Stimulated activated CD8-positive, alpha-beta memory T cell treated with anti-CD3 and anti-CD28 coated beads, Interleukin-4, amount 100 ng/mL, for 1 hour (primary cell): ENCODE measurements at places on chromosomes 11 and 22.

GRCh38 chr22:47550524-47551430 is 788.3 kb downstream of the TBC1D22A start:
- no peak for DNase-seq

DNA sequence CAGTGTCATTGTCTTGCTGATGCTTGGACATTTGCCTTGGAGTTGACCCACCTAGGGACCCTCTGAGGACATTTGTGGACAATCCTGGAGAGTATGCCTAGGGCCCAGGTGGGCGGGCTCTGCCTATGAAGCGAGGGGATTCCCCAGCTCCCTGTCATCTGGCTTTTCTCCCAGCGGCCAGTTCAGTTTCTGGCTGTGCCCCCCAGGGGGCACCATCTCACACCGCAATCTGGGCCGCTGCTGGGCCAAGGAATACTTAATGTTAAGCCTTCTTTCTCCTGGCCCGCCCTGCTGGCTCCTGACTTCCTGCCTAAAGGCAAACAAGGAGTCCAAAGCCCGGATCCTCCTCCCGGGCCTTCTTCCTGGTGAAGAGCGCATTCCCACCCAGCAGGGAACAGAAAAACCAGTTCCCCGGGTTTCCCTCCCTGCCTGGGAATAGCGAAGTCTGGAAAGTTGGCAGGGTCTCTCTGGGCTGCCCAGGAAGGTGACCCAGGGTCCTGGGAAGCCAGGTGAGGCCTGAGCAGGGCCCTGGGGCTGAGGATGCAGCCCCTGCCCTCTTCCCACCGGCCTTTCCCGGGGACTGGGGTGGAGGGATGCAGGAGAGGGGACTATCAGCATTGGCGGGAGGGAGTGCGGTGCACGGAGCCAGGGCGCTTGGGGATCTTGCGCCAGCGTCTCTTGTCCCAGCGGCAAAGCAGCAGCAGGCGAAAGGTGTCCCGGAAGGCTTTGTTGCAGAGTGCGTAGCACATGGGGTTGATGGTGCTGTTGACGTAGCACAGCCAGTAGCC is 11.9 kb downstream of the CHRM1 start:
- no peak for DNase-seq

DNA sequence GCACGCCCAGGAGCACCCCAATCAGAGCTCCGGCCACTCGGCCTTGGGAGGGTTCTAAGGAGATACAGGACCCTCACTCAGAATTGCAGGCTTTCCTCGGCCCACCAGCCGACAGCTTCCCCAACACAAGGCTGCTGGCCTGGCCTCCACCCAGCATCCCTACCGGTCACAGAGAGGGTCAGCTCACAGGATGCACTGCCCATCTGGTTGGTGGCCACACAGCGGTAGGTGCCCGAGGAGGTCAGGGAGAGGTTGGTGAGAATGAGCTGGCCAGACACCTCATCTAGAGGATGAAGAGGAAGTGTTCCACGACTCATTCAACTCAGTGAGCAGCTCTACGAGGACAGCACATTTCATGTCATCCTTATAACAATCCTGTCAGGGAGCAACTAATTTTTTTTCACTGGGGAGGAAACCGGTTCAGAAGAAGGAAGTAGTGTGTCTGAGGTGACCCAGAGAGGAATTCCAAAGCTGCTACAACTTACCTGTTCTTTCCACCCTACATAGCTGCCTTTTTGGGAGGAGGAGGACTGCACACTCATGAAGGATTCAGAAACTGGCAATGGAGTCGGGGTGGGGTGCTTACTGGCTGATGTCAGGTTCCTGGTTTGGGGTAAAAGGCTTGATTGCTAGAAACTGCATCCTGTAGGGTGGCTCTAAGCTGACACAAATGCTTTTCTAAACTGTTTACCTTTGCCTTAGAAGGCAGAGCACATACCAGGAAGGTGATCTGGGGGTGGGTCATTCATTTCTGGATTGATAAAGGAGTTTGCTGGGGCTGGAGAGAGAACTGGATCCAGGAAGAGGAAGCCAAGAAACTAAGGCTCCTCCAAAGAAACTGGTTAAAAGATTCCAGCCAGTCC is 3.3 kb downstream of the VSIG2 start:
- DNase-seq: no peak

DNA sequence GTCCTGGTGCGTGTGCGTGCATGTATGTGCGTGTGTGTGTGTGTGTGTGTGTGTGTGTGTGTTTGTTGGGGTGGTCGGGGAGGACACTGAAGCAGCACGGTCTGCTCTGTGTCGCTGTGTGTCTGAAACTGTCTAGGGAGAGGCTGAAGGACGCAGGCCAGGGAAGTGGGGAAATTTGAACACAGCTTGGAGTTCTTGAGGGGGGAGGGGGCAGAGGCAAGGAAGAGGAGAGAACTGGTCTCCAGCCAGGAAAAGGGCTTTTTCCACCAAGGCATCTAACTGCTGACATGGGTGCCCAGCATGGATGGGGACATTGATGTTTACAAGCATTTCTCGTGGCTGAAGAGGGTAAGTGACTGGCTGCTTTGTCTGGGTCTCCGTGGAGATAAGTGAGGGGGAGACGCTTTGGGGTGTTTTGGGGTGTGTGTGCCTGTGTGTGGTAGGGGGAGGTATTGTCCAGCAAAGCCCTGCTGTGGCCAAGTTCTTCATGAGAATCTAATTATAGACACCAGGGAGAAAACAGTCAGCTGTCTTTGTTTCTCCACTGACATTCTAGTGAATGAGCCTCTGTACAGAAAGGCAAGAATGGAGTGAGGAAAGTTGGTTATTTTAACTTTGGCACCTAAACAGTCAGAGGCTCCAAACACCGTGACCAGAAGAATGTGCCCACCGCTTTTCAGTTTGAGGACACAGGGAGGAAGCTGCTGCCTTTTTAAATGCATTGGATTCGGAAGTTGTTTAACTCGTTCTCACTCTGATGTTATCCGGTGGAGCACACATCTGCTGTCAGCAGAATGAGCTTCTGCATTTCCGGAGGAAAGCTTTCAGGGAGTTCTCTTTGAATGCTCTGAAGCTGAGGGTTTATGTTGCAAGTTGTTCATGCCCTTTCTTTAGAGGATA is 63.7 kb downstream of the PPFIBP2 start:
- no peak for DNase-seq

DNA sequence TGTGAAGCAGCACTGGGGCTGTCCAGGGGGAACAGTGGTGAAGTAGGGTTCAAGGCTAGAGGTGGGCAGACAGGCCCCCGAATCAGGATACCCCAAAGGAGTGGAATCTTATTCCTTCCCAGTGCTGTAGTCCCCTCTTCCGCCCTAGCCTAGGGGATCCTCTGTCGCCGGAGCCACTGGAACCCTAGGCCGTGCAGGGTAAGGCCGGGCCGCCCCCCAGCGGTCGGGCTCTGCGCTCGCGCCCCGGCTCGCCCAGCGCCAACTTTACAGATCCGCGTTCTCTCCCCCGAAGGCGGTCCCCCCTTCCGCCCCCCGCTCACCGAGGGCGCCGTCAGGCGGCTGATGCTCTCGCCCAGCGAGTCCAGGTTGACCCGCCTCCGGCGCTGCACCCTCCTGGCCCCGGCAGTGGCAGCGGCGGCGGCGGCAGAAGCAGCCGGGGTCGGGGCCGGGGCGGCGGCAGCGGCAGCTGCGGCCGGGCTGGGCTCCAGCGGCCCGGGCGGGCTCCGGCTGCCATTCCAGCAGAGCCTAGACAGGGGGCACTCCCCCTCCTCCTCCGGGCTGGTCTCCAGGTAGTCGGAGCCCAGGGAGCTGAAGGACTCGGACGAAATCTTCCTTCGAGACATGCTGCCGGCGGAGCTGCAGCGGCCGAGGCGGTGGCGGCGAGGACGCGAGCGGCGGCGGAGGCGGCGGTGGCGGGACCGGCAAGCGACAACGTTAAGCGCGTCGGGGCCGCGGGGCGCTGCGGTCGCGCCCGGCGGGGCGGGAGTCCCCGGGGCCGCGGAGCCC is 650 bp downstream of the GUCY1A2 start:
- no peak for DNase-seq

- DNase-seq: no peak
Observed at GRCh38 chr11:67996622-67997474, 7.0 kb downstream of the UNC93B1 start.

DNA sequence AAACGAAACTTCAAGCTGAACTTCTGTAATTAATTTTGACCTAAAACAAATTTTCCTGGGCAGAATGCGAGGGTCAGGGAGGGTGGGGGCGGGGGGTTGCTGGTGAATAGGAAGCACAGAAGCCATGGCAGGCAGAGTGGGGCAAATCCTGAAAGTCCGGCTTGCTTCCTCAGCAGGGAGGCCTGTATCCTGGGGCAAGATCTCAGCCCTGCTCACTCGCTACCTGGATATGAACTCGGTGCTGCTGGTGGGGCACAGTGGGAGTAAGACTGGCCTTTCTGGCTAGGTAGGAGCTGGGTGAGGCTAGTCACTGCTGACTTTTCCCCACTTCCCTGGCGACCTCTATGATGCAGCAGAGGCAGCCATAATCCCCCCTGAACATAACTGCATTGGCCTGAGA is 168.9 kb upstream of the CHORDC1 start:
- no peak for DNase-seq

DNA sequence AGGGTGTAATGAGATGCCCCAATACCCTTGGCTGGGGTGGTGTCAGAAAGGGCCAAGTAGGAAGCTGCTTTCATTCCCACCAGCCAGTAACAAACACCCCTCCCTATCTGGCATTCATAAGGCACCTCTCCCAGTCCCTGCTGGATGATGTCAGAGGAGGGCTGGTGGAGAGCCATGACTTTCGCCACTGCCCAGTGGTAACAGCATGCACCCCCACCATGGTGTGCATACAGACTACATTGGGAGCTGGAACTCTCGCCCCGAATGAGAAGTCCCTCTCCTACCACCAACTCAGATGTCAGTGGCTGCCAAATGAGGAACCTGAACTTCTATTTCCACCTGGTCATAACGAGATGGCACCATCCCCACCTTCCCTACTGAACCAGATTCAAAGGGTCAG is 73.3 kb downstream of the SGSM3 start:
- DNase-seq: no peak

DNA sequence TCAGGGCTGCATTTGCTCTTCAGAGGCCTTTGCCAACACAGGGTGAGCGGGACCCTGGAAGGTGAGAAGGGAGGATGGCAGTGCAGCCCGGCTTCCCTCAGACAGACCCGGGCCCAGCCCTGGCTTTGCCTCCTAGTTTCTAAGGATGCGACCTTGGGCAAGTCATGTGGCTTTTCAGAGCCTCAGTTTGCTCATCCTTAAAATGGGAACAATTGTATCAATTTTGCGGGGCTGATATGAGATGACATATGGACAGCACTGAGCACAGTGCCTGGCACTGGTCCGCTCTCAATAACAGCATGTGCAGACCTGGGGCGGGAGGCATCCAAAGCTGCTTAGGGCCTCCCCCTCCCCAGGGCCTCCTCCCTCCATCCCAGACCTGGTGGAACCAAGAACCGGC is 74.7 kb upstream of the THY1 start:
- no peak for DNase-seq

GRCh38 chr11:64450168-64450560 is 91.2 kb downstream of the RPS6KA4 start:
- DNase-seq: no peak

- DNase-seq: no peak
Observed at GRCh38 chr22:25875461-25875860, 133.5 kb downstream of the MYO18B start.
